ENCODE measurements at places on chromosomes 7 and 10.

DNA sequence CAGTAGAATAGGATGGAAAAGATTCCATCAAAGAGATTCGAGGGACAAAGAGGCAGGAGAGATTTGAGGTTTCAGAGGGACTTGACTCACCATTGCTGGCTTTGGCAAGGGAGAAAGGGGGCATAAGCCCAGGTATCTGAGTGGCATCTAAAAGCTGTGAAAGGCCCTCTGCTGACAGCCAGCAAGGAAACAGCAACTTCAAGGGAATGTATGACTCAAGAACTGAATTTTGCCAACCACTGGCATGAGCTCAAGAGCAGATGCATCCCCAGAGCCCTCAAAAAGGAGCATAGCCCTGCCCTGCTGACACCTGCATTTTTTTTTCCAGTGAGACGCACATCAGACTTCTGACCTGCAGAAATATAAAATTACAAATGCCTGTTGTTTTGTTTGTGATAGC is 19.6 kb upstream of the ADAM12 start:
- DNase-seq: no peak

- no peak for DNase-seq
These were observed 18.3 kb downstream of the SGPL1 start for GRCh38 chr10:70834021-70834420.

DNA sequence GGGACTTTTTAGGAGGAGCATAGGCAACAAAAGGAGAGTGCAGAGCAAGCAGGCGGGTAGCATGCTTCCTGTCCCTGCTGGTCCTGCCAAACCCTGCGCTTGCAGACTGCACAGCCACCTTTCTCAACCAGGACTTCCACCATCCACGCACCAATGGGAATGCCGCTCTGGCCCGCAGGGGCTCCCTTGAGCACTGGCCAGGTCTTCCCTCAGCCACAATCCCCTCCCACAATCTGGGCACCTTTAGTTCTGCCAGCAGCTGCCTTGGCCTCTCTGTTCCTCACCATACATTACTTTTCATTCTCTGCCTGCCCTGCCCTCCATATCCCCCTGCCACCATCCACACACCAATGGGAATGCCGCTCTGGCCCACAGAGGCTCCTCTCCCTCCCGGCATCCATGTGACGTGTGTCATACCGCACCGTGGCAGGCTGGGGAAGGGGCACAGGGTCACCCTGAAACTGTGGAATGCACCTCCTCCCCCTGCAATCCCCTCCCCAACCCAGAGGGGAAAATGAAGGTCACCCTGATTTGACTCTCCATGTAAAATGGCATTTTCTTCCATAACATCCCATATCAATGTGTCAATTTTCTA is 97.3 kb upstream of the MACROH2A2 start:
- no peak for DNase-seq

DNA sequence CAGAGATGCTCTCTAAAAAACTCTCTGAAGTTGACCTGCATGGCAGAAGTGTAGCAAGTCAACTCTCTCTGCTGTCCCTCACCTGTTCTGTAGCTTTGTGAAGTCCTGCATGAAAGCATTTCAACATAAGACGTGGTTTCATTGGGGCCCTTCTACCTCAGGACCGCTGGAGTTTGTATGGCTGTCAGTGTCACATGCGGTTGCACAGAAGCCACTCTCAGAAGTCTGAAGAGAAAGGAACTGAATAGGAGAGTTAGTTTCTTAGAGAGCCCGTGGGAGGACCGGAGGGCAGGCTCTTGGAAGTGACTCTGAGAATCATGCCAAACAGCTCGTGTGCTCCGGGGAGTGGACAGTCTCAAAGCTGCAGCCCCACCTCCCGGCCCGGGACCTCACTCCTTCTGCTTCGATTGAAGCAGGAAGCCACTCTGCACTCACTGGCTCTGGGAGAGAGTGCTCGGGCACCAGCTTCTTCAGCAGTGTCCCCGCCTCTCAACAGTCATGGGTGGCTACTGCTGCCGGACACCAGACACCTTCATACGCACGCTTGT is 486.7 kb downstream of the SDK1 start:
- DNase-seq: no peak

- no peak for DNase-seq
These were observed 16.0 kb downstream of the KAT6B start for GRCh38 chr10:74842301-74842954.

DNA sequence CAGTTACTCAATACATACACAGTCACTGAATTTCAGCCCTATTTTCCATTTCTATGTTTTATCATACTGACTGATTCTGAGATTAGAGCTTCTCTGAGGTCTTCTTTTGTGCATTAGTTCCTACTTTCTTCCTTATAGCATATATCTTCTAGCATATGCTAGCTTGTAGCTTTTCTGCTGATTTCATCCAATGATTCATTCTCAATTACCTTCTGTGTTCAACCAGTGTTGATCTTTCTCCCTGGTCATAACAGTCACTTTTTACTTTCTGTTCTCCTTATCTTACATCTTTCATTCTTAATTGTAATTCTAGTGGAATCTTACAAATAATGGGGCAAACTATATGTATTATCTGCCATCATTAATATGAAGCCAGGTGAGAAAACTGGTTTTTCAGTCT is 159.5 kb upstream of the HGF start:
- no peak for DNase-seq

DNA sequence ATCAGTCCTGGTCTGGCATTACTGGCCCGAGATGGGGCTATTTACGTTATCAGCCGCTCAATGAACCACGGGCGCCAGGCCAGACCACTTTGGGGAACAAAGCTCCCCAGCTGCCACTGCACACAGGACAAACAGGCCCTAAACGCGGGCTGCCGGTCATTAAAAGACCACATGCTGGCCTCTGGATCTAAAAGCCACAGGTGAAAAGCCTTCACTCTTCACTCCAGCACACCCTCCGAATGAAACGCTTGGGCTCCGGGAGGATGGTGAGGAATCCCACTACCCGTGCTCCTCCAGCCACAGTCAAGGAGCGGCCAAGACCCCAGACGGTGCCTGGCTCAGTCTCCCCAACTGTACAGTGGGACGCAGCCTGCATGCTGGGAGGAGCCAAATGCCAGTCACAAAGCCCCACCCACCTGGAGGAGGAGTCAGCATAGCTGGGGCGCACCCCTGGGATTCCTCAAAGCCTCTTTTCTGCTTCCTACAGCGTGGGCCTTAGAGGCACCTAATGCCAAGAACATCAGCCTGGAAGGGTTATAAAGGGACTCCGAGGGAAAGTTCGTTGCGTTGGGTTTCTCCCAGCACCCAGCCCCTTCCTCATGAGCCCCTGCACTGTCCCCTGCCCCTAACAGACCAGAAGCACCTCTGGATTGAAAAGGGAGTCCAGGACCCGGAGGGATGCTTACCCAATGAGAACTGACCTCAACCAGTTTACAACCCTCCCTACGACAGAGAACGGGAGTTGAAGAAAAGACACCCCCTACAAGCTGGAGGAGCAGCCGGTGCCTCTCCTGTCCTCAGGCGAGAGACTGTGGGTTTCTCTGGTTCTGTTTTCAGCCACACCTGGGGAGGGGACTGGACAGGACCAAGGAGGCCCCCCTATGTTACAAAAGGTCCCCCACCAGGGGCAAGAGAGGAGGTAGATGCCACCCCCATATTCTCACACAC is 4.7 kb downstream of the PDGFA start:
- DNase-seq: no peak

DNA sequence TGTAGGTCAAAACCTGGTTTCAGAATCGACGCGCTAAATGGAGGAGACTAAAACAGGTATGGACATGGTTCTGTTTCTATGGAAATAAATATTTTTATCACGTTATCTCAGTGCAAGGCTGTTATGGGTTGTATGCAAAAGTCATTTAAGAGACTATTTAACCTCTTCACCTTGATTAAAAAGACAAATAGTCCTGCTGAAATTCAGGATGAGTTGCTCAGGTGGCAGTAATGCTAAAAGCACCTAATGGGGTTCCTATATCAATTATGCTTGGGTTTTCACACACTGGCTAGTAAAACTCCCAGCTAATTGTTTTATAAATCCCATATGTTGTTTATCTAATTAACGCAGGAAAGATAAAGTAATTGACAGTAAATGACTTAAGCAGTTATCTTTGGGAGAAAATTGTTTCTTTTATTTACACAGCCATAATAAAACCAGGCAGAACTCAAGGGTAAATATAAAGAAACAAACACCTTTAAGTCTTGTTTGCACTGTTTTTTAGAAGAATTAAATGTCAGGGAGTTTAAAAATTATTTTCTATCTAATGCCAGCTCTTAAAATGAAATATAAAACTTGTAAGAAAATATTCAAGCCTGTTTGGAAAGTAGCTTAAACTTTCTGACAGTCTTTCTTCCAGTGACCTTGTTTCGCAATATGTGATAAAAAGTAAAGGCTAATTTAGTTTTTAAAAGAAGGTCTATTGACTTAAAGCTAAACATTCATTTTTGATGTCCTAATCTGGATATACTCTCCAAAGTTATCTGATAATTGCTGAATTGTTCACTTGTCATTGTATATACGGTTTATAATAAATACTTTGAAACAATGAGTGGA is 3.2 kb downstream of the HHEX start:
- no peak for DNase-seq

DNA sequence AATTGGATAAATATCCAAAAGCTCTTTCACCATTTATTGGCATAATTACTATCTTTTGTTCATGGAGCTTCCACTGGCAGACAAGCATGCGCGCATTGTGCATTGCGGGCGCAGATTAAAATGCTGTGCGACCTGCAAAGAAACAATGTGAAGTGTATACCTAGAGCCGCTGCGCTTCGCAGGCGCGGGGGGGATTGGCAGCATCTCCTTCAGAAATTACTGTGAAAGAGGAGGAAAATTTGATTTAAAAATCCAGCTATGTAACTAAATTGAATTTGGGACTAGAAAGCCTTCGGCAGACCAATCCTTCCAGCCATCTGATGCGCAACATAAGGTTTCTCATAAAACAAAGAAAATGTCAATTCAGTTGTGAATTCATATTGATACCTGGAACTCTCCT is 10.3 kb upstream of the NPM3 start:
- no peak for DNase-seq

DNA sequence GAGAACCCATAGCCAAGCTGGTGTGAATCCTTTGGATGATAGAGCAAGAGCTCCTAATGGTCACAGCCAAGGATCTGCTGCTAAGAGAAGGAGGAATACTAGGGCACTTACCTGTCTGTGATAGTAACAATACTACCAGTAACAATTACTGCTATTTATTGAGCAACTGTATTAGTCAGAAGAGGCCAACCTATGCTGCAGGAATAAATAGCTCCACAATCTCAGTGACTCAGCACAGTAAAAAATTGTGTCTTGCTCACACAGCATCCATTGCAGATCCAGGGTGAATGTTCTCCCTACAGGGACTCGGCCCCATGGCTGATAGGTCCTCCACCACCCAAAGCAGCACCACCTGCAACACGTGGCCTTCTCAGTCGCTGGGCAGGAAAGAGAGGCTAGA is 257.6 kb upstream of the ZMIZ1 start:
- no peak for DNase-seq

GRCh38 chr10:14936584-14936983 is 17.3 kb downstream of the DCLRE1C start:
- DNase-seq: no peak

- no peak for DNase-seq
These were observed 186.1 kb upstream of the KAT6B start for GRCh38 chr10:74640134-74640921.

DNA sequence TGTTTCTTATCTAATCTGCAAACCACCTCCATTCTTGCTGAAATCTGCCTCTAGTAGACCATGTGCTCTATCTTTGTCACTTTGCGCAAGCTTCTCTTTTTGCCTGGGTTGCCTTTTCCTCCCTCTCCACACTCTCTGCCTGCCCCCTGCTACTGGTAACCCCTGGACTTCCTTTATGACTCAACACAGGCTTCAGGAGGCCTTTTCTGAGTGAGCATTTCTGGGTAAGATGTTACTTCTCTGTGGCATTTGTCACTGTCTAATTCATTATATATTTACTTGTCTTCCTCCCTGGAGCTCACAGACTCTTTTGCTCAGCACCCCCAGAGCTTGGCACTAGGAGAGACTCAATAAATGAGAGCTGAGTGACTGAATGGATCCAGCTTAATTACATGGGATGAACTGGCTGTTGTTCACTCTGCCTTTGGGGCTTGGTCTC is 8.4 kb downstream of the GOLGA7B start:
- DNase-seq: no peak

- no peak for DNase-seq
These were observed 43.2 kb downstream of the SVOPL start for GRCh38 chr7:138657854-138658386.

GRCh38 chr10:48623607-48624132 is 18.8 kb upstream of the ARHGAP22 start:
- DNase-seq: no peak

DNA sequence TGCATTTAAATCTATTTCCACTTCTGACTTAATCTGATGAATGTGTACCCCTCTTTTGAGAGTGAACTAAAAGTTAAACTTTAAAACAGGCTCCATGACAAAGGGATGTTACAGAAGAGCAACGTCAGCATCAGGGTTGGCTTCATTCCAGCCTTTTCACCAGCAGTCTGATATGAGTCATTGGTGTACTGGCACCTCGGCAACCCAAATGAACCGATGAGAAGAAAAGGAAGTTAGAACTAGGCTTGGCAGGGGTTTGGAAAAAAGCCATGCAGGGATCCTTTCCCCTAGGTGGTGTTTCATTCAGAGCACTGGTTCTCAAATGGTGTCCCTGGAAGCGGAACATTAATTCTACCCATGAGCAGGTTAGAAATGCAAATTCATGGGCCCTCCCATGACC is 53.6 kb downstream of the SEC61G start:
- no peak for DNase-seq

- no peak for DNase-seq
These were observed 113.7 kb downstream of the EGFR start for GRCh38 chr7:55132550-55132889.

DNA sequence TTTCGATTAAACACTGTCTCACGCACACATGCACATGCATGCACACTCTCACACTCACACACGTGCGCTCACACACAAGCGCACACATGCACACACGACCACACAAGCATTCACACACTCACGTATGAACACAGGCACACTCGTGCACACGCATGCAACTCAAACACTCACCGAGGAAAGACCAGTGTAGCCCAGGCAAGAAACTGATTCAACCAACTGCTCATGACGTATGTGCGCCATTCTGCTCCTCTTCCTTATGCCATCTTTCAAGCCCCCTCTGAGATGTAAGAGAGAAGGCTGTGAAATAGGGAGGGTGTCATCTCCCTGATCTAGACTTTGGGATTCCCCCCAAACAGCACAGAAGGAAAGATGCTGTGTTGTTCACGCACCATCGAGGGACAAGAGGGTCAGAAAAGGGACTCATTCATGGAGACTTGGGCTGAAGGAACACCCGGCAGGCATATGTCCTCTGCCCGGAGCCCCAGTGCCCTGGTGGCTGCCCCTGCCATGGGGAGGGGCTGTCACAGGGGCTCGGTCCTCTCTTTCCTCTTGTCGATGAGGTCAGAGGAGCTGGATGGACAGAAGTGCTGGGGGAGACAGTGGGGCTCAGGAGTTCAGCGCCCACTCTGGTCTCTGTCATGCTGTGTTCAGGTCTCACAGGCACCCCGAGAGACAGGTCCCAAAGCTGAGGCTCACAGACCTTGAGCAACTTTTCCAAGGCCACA is 130.1 kb upstream of the SHH start:
- no peak for DNase-seq
